ENCODE measurements at places on chromosomes 6 and 20. TPM values are rescaled to one million over a fixed set of nuclear protein-coding genes. Genes with fewer than 3 reads are reported as not detected.
A peak's percentile ranks its signal among the peaks of the same experiment; 100 is the strongest.

DNA sequence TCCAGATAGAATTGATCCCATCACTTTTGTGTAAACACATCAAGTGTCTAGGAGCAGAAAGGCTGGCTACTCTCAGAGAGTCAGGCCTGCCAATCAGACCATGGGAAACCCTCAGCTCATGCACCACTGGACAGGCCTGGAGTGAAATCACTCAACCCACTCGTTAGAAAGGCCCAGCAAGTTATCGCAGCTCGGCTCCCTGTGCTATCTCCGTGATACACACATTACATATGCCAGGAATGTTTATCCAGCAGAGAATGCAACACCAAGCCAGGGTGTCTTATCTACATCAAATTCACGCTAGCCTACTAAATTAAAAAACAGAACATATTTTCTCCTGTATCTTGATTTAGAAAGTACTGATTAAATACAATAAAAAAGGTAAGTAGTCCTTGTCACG is 232.4 kb upstream of the FOXQ1 start:
- no peak for DNase-seq

The GNRH2 gene
- not detected for total RNA-seq

- DNase-seq: no peak
Measured at GRCh38 chr6:72286911-72287311, 335.0 kb upstream of the KCNQ5 start.

- DNase-seq: no peak
Measured at GRCh38 chr20:36243726-36244125, 7.4 kb downstream of the AAR2 start.

The EYA4 gene
- total RNA-seq: 31.4 TPM

- DNase-seq: no peak
Measured at GRCh38 chr6:136511926-136512325, 38.3 kb downstream of the MAP7 start.

DNA sequence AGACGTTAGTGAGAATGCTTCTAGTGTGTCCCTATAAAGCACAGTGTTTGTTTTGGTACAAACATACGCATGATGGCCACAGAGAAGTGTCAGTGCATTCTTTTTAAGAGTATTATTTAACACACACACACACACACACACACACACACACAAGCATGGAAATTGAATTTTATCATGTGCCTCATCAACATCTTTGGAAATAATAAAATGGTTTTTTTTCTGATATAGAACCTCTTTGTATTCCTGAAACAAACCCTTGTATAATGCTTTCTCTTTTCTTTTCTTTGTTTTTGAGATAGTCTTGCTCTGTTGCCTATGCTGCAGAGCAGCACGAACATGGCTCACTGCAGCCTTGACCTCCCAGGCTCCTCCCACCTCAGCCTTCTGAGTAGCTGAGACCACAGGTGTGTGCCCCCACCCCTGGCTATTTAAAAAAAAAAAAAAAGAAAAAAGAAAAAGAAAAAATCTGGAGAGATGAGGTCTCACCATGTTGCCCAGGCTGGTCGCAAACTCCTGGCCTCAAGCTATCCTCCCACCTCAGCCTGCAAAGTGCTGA is 116.2 kb upstream of the SYNDIG1 start:
- no peak for DNase-seq

- peak; percentile 70 for DNase-seq
Measured at GRCh38 chr6:25601800-25602673, 50.0 kb upstream of the SCGN start.

GRCh38 chr6:163751032-163751525 is 336.6 kb downstream of the QKI start:
- peak; percentile 46 for DNase-seq

GRCh38 chr20:6430381-6430780 is 307.6 kb upstream of the FERMT1 start:
- no peak for DNase-seq

DNA sequence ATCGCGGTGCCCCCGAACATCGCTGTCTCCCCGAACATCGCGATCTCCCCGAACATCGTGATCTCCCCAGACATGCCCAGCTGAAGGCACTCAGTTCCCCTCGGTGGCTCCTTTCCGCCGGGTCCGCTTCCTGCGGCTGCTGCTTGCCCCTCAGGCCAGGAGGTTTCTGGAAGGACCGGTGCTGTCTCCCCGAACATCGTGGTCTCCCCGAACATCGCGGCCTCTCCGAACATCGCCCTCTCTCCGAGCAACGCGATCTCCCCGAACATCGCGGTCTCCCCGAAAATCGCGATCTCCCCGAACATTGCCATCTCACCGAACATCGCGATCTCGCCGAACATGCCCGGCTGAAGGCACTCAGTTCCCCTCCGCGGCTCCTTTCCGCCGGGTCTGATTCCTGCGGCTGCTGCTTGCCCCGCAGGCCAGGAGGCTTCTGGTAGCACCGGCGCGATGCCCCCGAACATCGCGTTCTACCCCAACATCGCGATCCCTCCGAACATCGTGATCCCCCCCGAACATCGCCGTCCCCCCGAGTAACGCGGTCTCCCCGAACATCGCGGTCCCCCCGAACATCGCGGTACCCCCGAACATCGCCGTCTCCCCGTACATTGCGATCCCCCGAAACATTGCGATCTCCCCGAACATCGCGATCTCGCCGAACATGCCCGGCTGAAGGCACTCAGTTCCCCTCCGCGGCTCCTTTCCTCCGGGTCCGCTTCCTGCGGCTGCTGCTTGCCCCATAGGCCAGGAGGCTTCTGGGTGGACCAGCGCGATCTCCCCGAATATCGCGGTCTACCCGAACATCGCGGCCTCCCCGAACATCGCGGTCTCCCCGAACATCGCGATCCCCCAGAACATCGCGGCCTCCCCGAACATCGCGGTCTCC is 808 bp downstream of the ULBP1 start:
- peak; percentile 33 for DNase-seq

All from tongue (tissue), 3 donors.